ENCODE measurements at places on chromosomes 6 and 20.

DNA sequence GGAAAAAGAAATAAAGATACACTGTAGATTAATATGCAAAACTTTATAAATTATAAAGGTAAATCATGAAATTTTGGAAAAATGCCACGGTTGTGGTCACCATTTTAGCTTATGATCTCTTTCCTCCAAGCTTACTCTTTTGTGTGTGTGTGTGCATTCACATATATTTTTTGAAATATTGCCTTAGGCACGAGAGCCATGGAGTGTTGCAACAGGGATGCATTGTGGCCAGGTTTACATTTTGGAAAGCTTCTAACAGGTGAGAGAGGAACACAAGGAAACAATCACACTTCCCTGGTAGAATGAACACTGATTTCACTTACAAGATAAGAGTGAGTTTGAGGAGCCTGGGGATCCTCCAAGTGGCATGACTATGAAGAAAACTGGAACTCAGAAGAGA lies 214.5 kb upstream of the TENT5A start:
- no peak for DNase-seq

DNA sequence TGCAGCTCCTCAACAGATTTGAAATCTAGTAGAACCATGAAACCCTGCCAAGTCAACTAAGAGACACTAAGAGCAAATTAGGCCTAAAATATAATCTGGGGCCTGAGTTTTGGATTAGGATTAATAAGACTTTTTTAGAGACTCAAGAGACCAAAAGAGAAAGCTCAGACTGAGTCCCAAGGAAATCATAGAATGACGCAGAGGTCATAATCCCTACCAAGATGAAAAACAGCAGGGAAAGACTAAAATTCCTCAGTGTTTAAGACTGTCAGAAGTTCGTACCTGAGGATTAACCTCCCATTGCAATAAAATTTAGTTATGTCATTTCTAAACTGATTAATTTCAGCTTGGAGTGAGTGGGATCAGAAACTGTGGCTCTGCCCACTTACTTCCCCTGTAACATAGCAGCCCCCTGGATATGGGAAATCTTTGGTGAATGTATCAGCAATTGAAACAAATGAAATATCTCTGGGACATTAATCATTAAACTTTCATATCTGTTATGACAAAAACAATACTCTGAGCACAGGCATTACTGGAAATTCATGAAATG lies 200.3 kb downstream of the EDN1 start:
- no peak for DNase-seq

- DNase-seq: no peak
Observed at GRCh38 chr20:41861772-41862422, 243.7 kb upstream of the CHD6 start.

GRCh38 chr6:13229205-13230085 lies 98.9 kb downstream of the TBC1D7 start:
- DNase-seq: no peak

- DNase-seq: no peak
Observed at GRCh38 chr20:51665543-51666118, 102.6 kb downstream of the ATP9A start.

DNA sequence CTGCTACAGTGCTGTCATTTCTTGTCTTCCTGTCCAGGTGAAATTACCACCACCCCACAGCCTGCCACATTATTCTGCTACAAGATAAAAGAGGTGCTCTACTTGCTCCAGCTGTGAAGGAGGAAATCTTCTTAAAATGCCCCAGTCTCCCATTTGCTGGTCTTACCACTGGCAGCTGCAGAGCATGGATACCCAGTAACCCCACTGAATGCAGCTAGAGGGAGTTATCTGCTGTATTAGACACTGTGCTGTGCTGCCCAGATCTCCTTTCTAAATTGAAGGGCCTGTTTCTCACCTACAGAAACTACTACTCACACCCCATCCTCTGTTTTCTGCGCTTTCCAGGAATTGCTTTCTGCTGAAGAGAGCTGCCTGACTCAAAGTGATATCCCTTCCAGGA lies 517.8 kb downstream of the PKHD1 start:
- DNase-seq: no peak

GRCh38 chr6:15876406-15876805 lies 213.6 kb upstream of the DTNBP1 start:
- no peak for DNase-seq

DNA sequence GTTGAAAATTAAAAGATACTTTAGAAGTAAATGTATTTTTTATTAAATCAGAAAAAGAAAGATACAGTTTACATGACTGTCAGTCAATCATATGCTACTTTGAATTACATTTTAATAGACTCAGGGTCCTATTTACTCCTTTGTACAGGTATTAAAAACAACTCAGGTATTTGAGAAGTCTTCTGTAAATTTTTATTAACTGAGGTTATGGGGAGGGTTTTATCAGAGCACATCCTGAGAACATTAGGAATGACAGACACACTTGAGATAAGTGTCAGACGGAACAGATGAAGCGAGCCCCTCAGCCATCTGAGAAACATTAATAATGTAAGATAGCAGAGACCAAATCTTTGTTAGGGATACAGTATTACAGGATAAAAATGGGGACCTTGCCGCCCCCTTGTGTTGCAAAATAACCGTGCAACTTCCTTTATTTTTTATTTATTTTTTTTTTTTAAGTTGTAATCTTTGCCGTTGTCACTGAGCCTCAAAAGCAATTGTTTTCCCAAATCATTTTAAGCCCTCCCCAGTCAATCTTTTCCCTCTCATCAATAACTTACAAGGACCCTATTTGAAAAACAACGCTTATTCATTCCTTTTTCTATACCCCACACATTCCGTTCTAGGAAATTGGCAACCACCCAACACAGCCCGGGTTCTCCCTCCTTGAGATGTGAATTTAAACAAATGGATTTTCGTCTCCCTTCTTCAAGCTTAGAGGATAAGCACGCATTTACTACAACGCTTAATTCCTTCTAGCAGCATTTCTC lies 126.7 kb downstream of the BCAS1 start:
- DNase-seq: peak; percentile 50

GRCh38 chr6:3501826-3502500 lies 45.1 kb upstream of the SLC22A23 start:
- DNase-seq: no peak

GRCh38 chr6:6683969-6684833 lies 95.7 kb downstream of the LY86 start:
- DNase-seq: no peak

GRCh38 chr6:11410539-11411307 lies 126.8 kb upstream of the TMEM170B start:
- no peak for DNase-seq

DNA sequence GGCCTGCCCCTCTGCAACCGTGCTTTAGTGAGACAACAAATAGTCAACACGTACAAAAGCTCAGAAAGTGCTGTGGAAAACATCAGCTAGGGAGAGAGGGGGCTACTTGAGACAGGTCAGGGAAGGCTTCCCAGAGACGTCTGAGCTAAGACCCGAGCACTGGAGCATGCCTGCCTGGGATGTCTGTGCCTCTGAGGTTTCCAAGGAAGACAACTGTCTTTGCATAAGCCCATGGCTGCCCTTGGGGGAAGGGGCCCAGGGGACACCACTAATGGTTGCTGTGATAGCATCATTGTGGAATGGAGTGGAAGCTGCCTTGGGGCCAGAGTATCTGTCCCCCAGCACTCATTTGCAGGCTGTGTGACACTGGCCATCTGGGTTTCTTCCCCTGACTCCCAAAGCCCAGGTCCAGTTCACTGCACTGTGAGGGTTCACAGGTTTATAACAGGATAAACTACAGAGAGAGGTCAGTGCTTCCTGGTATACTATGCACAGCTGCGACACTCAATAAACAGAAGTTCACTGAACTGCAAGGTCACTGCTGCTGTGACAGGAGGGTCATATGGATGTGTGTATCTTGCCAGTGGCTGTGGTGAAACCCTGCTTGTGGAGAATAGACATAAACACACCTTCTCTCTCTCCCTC lies 1.5 kb upstream of the ARFGEF2 start:
- no peak for DNase-seq

GRCh38 chr6:118252474-118252873 lies 295.6 kb upstream of the PLN start:
- DNase-seq: no peak

DNA sequence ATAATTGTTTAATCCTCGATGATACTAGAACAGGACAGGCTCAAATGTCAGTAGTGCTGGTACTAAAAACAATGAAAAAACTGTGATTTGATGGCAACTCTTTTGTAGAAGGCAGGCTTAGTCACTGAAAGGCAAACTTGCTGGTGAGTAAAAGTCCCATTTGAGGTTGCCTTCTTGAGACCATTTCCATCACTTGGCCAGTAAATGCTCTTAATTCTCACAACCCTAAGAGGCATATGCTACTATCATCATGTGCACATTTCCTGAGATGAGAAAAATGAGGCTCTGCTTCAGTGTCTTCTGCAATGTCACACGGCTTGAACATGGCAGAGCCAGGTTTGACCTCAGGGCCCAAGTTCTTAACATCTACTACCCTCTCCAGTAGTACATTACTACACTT lies 9.9 kb downstream of the AKIRIN2 start:
- DNase-seq: no peak

DNA sequence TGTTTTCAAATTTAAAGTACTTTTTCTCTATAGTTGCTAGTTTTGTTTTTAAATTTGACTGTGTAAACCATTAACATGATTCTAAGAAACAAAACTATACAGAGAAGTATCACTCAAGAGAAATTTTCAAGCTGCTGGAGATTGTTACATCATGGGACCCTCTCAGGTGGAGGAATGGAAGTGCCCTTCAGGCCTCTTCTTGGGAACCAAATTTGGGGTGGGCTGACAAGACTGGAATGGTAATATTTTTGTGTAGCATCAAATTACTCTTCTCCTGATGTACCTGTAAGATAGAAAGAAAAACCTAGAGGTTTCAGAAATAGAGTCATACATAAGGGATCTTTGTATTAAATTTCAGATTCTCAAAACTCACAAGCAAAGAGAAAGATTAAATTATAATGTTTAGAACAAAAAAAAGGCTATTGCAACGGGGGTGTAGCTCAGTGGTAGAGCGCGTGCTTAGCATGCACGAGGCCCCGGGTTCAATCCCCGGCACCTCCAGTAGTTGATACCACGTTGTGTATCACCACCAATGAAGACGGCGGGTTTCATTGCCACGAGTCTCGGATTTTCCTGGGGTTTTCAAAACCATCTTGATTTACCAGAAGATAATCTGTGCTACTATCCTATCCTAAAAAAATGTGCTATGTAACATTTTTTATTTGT lies 193.7 kb downstream of the GPX5 start:
- peak; percentile 19 for DNase-seq

DNA sequence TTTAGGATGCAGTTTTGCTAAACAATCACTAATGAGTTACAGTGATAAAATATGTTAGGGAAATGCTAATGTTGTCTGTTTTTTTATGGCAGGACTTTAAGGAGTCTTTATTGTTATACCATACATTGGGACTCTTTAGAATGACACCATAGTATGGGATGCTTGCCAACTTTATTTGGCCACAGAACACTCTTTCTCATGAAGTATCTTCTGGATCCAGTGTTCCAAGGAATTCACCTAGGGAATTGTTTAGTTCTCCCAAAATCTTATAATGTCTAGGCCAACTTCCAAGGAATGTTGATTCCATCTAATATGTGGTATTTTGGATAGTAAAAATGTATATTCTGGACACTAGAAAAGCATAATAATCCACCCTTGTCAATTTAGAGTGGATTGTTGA lies 3.3 kb downstream of the RIN2 start:
- no peak for DNase-seq

- no peak for DNase-seq
Observed at GRCh38 chr6:119821380-119821779, 471.8 kb upstream of the MAN1A1 start.

DNA sequence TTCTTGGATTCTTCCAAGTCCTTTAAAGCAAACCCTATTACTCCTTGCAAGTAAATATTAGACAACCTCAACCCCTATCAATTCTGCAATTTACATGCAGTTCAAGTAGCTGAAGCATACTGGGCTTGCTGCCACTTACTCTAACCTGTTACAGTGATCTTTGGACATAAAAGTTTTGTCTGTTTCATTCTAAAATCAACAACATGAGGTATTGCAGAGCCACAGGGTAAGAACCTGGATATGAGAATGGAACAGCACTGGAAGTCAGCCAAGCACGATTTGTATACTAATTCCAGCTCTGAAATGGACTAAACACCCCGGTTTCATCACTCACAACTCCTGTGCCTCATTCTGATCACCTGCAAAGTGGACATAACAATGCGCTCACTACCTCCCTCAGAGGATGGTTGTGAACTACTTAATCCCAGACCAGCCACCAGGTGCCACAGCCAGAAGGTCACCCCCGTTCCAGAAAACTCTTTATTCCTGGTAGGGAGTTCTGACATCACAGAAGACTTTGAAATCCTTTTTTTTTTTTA lies 270.0 kb downstream of the ADGB start:
- DNase-seq: no peak

- no peak for DNase-seq
Observed at GRCh38 chr6:1023229-1023628, 288.7 kb upstream of the FOXQ1 start.

DNA sequence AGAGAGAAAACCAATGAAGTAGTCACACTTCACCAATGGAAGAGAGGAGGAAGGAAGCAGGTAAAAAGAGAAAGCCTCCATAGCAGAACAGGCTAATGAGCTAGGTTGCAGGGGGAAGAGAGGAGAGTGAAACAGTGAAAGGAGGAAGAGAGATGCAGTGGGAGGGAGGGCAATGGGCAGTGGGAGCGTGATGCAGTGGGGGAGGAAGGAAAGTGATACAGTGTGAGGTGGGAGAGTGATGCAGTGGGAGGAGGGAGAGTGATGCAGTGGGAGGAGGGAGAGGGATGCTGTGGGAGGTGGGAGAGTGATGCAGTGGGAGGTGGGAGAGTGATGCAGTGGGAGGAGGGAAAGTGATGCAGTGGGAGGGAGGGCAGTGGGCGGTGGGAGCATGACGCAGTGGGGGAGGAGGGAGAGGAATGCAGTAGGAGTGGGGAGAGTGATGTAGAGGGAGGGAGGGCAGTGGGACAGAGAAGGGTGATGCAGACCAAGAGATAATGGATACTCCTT lies 29.7 kb downstream of the COL12A1 start:
- no peak for DNase-seq

GRCh38 chr6:129353067-129353466 lies 356.9 kb downstream of the ARHGAP18 start:
- DNase-seq: peak; percentile 84

- DNase-seq: peak; percentile 9
Observed at GRCh38 chr6:13012977-13013680, 296.6 kb downstream of the PHACTR1 start.

GRCh38 chr6:54411767-54412166 lies 103.5 kb downstream of the TINAG start:
- DNase-seq: no peak

DNA sequence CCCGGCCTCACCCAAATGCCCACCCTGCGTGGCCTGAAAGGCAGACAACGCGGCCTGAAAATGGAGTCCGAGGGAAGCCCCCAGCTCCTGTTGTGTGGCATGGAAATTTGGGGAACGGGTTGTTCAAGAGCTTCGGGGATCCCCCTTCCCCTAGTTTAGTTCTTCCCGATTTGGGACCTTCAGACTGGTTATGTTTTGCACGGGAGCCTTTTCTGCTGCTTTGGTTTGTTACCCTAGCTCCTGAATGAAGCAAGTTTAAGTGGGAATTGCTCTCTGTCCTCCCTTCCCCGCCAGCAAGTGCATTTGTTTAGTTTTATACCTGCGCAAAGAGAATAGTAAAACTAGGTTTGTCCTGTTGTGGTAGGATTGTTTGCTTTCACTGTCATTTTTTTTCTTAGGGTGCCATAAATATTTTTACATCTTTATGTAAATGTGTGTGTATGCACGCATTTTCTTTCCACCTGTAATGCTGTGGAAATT lies 604 bp downstream of the SH3BGRL2 start:
- no peak for DNase-seq
